Activated naive CD8-positive, alpha-beta T cell treated with anti-CD3 and anti-CD28 coated beads, Interleukin-2, amount 50 U/mL, for 24 hours (primary cell): ENCODE measurements at places on chromosomes 16 and 17.
A peak's percentile ranks its signal among the peaks of the same experiment; 100 is the strongest.

GRCh38 chr17:55418369-55419268 is 3.0 kb downstream of the MMD start:
- DNase-seq = no peak

DNA sequence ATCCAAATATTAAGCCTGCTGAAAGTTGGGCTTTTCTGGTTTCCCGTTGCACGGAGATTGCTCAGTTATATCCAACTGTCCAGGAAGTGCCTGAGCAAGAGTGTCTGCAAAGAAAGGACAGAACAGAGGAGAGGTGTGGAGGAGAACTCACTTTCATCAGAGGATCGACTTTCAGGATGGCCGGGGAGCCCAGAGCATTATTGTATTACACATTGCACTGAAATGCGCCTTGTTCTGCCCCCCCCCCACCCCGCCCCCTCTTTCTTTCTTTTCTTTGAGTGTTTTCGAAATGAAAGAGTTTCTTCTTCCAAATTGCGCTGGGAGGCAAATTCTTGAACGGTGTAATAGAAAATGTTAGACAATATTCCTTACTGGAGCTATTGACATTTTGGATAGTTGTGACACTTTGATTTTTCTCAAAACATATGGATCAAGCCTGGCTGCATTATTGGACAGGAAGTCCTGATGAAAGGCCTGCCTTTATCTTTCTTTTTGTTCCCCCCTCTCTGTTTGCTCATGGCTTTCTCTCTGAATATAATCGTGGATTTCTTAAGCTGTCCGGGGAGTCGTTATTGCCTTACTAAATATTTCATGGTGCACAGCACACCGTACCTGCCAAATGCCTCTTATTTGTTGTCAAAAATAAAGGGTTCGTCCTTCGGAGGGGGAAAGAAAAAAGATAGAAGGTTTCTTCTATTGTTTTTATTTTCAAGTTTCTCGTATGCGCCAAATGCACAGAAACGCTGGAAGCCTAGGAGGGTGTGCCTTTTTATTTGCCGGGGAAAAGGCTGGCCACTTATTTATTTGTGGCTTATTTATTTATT is 110.8 kb downstream of the IRX3 start:
- DNase-seq = no peak

DNA sequence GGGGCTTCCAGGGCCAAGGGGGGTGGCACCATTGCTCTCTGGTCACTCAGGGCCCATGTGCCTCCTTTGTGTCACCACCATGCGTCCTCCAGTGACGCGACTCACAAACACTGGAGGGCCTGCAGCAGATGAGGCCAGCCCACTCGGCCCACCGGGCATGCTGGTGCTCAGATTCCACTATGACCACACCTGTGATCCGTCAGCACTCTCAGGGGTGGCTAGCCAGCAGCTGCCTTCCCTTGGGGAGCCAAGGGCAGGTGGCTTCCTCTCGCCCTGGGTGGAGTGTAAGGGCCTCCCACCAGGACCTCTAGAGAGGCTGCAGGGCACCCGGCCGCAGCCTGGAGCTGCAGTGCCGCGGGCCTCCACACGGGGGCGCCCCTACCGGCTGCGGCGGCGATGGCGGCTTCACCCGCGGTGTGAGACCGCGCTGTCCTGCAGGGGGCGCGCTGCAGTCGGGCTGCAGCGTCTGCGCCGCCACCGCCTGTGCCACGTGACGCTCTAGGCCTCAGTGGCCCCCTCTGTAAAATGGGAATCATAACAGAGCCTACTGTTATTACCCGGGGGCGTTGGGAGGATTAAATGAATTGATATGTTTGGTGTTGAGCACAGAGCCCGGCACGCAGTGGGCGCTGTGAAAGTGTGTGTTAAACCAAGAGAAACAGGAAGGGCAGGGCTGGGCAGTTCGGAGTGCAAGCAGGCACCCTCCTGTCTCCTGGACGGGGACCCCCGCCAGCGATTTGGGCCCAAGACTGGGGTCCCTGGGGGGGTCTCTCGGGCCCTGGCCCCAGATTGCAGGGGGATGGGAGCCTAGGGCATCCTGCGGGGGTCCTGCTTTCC is 192.4 kb upstream of the GSE1 start:
- DNase-seq = peak; percentile 90

DNA sequence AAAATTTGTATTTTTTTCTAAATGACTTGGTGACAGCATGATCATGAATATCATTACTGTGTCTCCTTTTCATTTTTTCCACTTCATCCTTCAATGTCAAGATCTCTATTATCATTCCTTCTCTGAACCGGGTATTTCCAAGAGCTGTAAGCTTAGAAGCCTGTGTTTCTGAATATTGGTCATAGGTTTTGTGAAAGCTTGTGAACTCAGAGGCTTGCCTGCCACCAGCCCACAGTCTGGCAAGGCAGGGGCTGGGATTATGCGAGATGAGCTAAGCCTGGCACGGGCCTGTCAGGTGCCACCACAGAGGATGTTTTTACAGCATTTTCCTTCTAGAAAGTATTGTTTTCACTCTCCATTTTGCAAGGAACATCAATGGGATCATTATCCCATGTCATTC is 92.8 kb downstream of the MYH10 start:
- no peak for DNase-seq

- no peak for DNase-seq
These were observed 79.8 kb downstream of the ZNF778 start for GRCh38 chr16:89297156-89297874.

GRCh38 chr17:16439303-16439791 is 24.0 kb downstream of the TRPV2 start:
- DNase-seq = no peak

DNA sequence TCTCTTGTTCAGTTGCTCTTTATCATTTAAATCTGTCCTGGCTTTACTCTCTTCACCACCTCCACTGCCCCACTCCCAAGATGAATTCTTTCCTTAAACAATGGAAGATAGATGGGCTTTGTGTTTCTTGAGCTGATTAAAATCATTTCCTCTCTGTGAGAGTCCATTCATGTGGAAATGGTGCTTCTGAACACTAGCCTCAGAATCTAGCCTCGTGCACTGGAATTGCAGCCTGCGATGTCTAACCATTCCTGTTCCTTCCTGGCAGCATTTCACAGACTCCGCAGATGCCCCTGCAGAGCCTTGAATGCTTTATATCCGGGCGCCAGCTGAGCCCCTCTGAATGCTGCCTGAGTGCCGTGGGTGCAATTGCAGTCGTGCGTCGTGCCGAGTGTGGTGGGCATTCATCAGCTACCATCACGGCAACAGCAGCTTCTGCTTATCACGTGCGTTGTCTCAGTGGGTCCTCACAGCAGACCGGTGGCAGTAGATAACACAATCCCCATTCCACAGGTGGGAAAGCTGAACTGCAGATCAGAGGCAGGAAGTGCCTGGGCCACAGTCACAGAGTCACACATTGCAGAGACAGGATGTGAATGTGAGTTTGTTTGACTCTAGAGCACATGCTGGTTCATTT is 172.8 kb upstream of the WSCD1 start:
- DNase-seq = no peak

- no peak for DNase-seq
These were observed 72.2 kb downstream of the MAF start for GRCh38 chr16:79528338-79528737.

DNA sequence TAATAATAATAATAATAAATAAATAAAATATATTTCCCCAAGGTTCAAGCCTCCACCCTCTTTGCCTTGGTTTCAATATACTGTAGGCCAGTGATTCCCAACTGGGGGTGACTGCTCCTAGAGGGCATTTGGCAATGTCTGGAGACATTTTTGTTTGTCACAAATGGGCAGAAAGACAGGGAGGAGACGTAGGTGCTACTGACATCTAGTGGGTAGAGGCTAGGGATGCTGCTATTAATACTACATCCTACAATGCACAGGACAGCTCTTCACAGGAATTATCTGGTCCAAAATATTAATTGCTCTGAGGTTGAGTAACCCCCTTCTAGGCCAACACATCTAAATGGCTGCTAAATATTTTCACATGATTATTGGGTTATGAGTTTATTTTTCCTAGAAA is 12.8 kb upstream of the PRR14 start:
- no peak for DNase-seq

DNA sequence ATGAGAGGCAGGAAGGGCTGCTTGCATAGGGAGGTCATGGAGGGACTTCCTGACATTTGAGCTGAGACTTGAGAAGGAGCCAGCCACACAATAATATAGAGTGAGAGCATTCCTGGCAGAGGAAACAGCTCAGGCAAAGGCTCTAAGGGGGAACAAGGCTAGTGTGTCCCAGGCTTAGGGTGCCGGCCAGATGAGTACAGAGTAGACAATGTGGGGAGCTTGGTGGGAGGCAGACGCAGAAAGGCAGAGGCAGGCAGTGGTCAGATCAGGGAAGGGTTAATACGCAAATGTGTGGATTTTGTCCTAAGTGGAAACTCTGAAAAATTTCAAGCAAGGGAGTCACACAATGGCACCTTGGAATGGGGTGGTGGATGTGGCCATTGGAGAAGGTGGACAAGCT is 31.3 kb downstream of the CD300LB start:
- no peak for DNase-seq

GRCh38 chr16:78507576-78507975 is 408.1 kb downstream of the WWOX start:
- no peak for DNase-seq

GRCh38 chr17:76517638-76518038 is 16.4 kb upstream of the RHBDF2 start:
- no peak for DNase-seq

- DNase-seq = no peak
These were observed 1.1 kb downstream of the SEPTIN12 start for GRCh38 chr16:4787068-4787467.

GRCh38 chr17:76793775-76794174 is 55.9 kb downstream of the MFSD11 start:
- no peak for DNase-seq

- DNase-seq = no peak
These were observed 11.0 kb upstream of the LHX1 start for GRCh38 chr17:36926226-36926625.

GRCh38 chr17:59892251-59892923 is 356 bp downstream of the TUBD1 start:
- peak; percentile 9 for DNase-seq

- no peak for DNase-seq
These were observed 16.6 kb downstream of the MYH3 start for GRCh38 chr17:10640475-10640874.

DNA sequence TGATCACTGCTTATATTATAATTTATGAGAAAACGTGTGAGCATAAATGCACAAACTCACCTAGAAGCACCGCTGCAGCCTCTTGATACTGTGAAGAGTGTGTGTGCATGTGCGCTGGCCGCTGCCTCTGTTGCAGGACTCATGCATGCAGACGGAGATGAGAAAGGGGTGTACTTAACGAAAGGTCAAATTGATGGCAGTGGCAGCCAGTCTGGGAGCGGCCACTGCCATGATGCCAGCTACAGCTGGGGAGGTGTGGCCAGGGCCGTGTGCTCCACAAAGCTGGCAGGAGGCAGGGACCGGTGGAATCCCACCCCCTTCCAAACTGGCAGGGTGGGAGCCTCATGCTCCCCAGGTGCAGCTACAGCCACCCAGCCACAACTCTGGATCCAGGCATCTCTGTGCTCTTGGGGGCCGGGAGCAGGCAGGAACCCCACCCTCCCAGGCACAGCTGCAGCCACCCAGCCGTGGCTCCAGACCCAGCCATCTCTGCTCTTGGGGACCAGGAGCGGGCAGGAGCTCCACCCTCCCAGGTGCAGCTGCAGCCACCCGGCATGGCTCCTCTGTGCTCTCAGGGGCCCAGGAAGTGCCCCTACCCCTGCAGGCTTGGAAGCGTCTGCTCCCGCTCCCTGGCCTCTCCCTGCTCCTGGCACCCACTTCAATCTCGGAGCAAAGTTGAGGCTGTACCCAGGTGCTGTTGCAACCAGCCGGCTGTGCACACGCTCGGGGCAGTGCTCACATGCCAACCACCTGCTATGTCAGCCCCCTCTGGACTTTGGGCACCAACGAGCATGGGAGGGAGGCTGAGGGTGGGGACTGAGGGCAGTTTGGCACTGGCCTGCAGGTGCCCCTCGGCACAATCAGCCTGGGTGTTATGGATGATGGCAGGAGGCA is 77.5 kb upstream of the CHMP6 start:
- DNase-seq = no peak

- DNase-seq = no peak
These were observed 189.9 kb downstream of the NTN1 start for GRCh38 chr17:9211133-9211765.

GRCh38 chr17:44191369-44191768 is 4.6 kb downstream of the TMUB2 start:
- no peak for DNase-seq

- DNase-seq = no peak
These were observed 22.9 kb downstream of the MARVELD3 start for GRCh38 chr16:71648921-71649320.

- no peak for DNase-seq
These were observed 17.4 kb upstream of the COL1A1 start for GRCh38 chr17:50218771-50219315.

- DNase-seq = no peak
These were observed 134.0 kb upstream of the IRX6 start for GRCh38 chr16:55189682-55190636.

- no peak for DNase-seq
These were observed 32.7 kb downstream of the RHBDL3 start for GRCh38 chr17:32298298-32298697.

DNA sequence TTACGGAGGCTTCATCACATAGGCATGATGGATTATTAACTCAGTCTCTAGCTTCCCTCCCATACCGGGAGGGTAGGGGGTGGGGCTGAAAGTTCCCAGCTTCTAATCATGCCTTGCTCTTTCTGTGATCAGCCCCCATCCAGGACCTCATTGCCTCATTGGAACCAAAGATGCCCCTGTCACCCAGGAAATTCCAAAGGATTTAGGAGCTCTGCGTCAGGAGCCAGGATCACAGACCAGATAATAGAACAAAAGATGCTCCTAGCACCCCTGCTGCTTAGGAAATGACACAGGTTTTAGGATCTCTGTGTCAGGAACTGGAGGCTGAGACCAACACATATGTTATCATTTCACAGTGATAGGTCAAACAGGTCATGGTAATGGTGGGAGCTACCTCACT is 9.7 kb downstream of the USB1 start:
- no peak for DNase-seq

- DNase-seq = no peak
These were observed 36.9 kb upstream of the KLHDC4 start for GRCh38 chr16:87802670-87803069.

- no peak for DNase-seq
These were observed 1568.1 kb upstream of the GOT2 start for GRCh38 chr16:60302261-60302660.
